Activated CD4-positive, alpha-beta memory T cell treated with anti-CD3 and anti-CD28 coated beads, Interleukin-2, amount 10 ng/mL, durations not matched to agents 7 days and 5 days (primary cell): ENCODE measurements at places on chromosomes 4 and X. TPM values are rescaled to one million over a fixed set of nuclear protein-coding genes. Genes with fewer than 3 reads are reported as not detected.

DNA sequence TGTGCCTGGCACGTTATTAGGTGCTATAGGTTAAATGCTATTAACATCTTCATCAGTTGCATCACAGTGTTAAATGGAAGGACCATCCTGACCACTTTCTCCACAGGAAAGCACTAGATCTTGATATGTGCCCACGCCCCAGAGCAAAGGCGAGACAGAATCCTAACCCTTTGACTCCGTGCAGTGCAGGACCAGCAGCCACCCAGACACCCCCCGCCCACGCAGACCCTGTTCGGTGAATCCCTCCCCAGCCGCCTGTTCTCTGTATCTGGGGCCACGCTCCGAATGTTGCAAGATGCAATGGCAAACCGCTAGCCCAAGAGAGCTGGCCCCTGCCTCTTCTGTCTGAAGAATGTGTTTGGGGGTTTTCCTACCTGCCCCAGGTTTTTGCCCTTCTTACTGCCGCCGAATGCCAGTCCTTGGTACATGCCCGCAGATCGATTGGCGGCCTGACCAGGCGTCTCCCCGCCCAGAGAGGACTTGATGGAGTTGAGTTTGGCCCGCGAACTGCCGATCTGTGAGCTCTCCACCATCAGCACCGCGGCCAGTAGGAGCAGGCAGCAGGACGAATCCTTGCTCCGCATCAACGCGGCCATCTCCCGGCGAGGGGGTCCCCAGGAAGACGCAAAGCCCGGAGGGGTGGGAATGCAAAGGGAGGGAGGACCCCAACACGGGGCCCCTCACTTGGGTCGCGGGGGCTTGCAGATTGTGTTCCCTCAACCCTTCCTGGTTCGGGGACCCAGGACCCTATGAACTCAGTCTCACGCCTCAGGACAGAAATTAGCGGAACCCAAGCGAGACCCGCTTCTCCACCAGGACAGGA, 906 bp downstream of the DKK2 start:
- H3K27me3 ChIP-seq = peaks cover 51% of the 10 kb centered on the region
- peaks cover 2% of the 10 kb centered on the region for H3K36me3 ChIP-seq
- peaks cover 23% of the 10 kb centered on the region for H3K4me1 ChIP-seq
- H3K4me3 ChIP-seq = peak overlapping the region; percentile 22
- H3K27ac ChIP-seq = no peak overlapping the region

GRCh38 chr4:3386526-3386925, 55.2 kb upstream of the HGFAC start:
- H3K4me3 ChIP-seq = no peak overlapping the region
- DNase-seq = no peak
- no peak overlapping the region for H3K27ac ChIP-seq
- H3K36me3 ChIP-seq = no peaks in the 10 kb centered on the region

- no peaks in the 10 kb centered on the region for H3K27me3 ChIP-seq
- no peak for DNase-seq
- H3K4me1 ChIP-seq = no peaks in the 10 kb centered on the region
- H3K4me3 ChIP-seq = no peak overlapping the region
Measured at GRCh38 chr4:21655031-21655430, 293.5 kb downstream of the KCNIP4 start.

Gene PNMA6F
- total RNA-seq = not detected

Gene ARSJ
- not detected for total RNA-seq
